ENCODE measurements at places on chromosomes 7 and 10. TPM values are rescaled to one million over a fixed set of nuclear protein-coding genes. Genes with fewer than 3 reads are reported as not detected.

DNA sequence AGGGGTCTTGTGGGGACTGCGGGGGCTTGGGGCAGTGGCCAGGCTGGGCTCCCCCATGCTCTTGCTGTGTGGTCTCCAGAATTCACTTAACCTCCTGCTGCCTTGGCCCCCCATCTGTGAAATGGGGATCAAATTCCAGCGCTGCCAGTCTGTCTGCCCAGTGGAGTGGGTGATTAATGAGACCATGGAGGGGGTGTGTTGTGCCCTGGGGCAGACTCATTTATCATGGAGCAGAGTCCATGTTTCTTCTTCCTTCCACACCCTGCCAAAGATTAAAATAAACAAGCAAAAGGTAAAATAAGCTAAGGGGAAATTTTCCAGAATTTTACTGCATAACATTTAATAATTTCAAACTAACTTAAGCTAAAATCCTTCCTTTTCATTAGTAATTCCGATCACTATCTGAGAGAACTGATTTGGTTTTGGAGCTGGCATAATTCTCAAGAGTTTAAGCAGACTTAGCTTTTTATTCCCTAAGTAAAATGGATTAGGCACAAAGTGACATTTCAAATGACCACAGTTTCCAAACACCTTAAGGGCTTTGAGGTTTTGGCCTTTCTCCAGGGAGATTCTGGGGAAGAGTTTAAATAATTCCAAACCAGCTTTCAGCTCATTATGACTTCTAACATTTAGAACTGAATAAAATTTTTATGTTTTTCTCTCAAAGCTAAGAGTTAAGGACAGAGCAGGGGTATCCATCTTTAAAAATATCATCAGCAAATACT, 211.9 kb downstream of the CXCL12 start:
- DNase-seq, result no peak

DNA sequence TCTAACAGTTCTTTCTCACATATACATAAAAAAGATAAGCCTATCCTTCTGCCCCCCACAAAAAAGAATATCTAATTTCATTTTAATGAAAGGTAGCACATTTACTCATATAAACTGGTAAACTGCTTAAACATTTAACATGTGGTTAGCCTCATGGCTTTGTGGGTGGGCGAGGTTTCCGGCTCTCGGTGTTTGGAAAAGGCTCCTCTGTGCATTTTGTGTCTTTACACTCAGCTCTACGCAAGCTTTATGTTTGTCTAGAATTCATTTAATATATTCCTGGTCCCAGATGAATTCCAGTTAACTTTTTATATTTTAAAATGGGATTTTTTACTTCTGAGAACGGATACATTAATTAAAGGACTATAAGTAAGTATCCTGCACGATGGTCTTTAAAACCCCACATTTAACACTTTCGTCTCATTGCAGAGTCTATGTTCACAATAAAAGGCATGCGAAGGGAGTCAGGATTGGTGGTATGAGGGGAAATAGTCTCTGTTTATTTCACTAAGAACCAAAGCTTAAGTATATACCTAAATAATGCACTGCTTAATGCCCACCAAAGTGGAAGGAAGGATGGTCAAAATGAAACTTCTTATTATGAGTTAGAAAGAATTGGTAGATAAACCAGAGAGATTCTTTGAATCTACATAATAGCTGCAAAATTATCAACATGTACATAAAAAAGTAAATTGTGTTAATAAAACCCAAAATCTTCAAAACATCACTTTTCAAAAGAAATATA, 197.2 kb downstream of the CRPPA start:
- DNase-seq, result peak; percentile 50

GRCh38 chr10:95755511-95756004, 405 bp upstream of the ENTPD1 start:
- no peak for DNase-seq

- DNase-seq, result no peak
Observed at GRCh38 chr10:69652857-69653199, 22.8 kb downstream of the FAM241B start.

GRCh38 chr10:79372871-79373270, 25.6 kb downstream of the PPIF start:
- no peak for DNase-seq

- no peak for DNase-seq
Observed at GRCh38 chr7:38632411-38632810, 1.2 kb upstream of the AMPH start.

- DNase-seq, result no peak
Observed at GRCh38 chr10:16854623-16855022, 37.4 kb upstream of the RSU1 start.

DNA sequence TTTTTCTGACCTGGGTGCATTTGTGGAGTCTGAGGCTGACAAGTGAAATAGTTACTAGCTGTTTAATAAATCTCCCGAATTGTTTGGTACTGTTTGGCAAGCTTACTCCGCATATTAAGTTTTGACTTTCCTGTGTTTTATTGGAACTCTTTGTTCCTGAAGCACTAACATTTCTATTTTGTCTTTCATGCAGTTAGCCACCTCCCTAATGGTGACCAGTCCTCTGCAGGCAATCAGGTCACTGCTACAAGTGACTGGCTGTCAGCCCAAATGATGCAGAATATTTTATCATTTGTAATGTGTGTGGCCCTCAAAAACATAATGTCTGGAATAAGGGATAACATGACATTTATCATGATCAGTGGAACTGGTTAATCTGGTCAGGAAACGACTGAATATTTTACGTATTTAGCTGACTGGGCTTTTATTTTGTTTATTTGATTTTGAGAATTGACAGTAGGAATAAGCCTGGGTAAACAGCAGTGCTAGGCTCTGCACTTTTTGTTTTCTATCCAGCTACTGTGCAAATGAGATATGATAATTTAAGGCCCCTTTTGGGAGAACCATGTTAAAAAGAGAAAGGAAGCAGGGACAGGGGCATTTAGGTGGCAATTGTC, 82.9 kb downstream of the ST7 start:
- DNase-seq, result no peak

DNA sequence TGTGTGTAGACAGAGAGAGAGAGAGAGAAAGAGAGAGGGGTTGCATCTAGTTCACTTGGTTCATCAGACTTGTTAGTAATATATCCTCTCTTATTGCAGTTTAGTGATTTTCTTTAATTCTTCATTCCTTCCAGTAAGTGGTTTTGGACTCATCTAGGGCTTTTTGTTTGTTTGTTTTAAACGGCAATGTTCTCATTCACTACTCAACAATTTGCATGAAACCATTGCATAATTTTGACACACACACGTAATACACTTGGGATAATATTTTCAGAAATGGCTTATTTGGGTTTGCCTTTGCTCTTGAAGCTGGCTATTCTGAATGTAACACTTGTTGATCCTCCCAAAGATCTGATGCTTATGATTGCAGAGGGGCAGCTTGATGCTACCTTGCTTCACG, 16.4 kb upstream of the ZNF32 start:
- no peak for DNase-seq

SEMA3E gene
- not detected for total RNA-seq

PSTK gene
- 5.6 TPM for total RNA-seq

VSIR gene
- 114 TPM for total RNA-seq

BEND7 gene
- not detected for total RNA-seq

GSTO2 gene
- 1.4 TPM for total RNA-seq

C10orf67 gene
- 0.16 TPM for total RNA-seq

Measured in naive thymus-derived CD8-positive, alpha-beta T cell (primary cell).